HCT116 (cell line): ENCODE measurements at places on chromosomes 3 and 15.

DNA sequence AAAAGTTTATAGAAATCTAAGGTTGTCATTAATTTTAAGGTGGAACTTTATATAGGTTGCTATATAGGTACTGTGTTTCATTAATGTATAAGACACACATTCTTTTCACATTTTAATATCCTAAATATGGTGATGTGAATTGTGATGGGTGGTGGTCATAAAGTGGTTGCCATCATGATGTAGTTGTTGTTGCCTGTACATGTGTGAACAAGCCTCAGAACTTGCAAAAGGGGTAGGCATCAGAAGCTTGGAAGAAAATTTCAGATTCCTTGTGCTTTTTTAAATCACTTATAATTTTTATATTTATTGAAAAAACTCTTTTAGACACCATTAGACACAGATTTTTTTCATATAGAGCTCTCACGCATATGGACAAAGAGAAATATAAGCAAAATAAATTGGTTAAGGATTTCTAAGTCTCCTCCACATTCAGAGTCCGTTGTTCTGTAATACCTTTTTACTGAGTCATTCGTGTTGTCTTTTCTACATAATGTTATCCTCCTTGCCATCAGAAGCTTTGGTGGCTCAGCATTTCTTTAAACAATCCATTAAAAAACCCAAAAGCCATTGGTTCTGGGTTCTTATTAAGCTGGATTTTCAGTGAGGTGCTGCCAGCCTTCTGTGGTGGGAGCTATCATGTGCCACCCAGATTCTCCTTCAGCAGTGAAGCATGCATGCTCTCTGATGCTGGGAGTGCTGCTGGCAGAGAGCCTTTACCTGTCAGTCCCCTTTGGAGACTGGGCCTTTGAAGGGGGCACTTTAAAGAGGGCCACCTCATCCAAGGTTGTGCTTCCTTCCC lies 140.4 kb upstream of the GALNT15 start:
- DNase-seq: no peak

- DNase-seq: no peak
Measured at GRCh38 chr15:43095708-43096347, 10.0 kb downstream of the UBR1 start.

- no peak for DNase-seq
Measured at GRCh38 chr3:2154621-2155020, 56.0 kb downstream of the CNTN4 start.

- DNase-seq: no peak
Measured at GRCh38 chr15:69668963-69669362, 216.3 kb downstream of the RPLP1 start.

DNA sequence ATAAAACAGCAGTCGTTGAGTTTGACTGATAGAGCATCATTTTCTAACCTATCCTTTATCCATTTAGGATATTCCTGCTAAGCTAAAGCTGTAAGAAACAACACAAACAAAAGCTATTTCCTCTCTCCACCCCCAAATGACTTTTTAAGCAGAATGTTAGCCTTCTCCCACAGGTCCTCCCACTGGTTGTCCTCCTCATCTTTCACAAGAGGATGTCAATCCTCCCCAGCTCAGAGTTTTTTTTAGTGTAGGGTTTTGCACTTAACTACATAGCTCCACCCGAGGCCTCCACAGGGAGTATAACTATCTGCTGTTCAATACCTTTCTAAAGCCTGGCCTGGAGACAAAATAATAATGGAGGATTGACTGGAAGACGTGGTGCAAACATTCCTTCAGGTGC lies 7.8 kb downstream of the SETMAR start:
- no peak for DNase-seq
